IMR-90 (cell line): ENCODE measurements at places on chromosomes 4 and X. TPM values are rescaled to one million over a fixed set of nuclear protein-coding genes. Genes with fewer than 3 reads are reported as not detected.

- DNase-seq, result no peak
Observed at GRCh38 chrX:38732866-38733265, 68.4 kb upstream of the MID1IP1 start.

DNA sequence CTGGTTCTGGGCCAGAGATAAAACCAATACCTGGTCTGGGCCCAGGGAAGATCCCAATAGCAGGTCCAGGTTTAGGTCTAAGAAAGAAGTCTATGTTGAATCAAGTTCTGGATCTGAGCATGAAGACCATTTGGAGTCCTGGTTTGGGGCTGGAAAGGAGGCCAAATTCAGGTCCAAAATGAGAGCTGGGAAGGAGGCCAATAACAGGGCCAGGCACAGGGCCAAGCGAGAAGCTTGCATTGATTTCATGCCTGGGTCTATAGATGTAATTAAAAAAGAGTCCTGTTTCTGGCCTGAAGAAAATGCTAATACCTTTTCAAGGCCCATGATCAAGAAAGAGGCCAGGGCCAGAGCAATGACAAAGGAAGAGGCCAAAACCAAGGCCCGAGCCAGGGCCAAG is 3.4 kb downstream of the GPRASP1 start:
- no peak for DNase-seq

- DNase-seq, result peak; percentile 1
Observed at GRCh38 chrX:122579526-122579925, 604.6 kb upstream of the GRIA3 start.

- peak; percentile 54 for DNase-seq
Observed at GRCh38 chrX:13081395-13082205, 37.2 kb upstream of the FAM9C start.

TXLNG gene
- 7.0 and 11.1 TPM in 2 replicates for total RNA-seq

GRCh38 chr4:173039617-173040577 is 128.7 kb upstream of the GALNT7 start:
- peak; percentile 4 for DNase-seq

CAMK2D gene
- 156 and 181 TPM in 2 replicates for total RNA-seq
